Activated naive CD4-positive, alpha-beta T cell treated with Interleukin-2 at 50 U/mL for 16 hours (primary cell): ENCODE measurements at places on chromosomes 3 and 15.

DNA sequence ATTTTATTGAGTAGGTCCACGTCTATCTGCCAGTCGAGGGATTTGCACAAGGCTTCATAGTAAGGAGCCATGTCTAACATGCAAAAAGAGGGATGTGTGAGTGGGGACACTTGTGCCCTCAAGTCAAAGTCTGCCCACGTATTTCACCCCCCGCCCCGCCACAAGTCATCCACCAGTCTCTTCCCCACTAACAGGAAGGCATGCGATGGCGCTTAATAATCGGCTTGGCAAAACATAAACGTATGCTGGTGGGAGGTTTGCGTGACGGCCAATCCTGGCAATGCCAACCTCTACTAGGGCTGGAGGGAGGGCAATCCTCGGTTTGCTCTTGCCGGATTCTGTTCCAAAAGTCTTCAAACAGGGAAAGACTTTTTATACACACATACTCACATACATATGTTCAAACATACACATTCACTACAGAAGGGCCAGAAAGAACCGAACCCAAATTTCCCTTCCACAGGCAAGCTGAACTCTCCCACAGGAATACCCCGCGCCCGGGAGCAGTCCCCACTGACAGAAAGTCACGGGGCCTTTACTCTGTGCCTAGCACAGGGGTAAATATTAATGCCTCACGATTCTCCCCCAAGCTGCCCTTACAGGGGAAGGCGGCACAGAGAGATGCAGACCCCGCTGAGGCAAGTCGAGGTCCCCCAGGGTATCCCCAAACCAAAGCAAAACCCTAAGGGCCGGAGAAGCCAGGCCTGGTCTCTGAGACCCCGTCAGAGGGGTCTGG, 675 bp downstream of the PSMD6 start:
- peak; percentile 27 for DNase-seq

- no peak for DNase-seq
These were observed 8.3 kb downstream of the TRA2B start for GRCh38 chr3:185929192-185930151.

DNA sequence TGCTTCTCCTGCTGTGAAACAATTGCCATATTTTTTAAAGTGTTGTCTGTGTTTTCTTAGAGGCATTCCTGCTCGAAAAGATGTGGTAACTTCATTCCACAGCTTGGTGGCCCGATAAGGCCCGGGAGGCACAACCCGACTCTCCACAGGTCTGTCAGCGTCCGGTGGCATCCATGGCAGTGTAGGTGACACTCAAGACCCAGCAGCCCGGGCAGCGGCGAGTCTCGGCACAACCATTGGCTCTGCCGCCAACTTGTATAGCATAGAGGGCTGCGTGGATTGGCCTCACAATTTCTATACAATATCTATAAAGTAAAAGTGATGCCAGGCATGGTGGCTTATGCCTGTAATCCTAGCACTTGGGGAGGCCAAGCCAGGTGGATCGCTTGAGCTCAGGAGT, 262.3 kb upstream of the CHRNA7 start:
- no peak for DNase-seq

DNA sequence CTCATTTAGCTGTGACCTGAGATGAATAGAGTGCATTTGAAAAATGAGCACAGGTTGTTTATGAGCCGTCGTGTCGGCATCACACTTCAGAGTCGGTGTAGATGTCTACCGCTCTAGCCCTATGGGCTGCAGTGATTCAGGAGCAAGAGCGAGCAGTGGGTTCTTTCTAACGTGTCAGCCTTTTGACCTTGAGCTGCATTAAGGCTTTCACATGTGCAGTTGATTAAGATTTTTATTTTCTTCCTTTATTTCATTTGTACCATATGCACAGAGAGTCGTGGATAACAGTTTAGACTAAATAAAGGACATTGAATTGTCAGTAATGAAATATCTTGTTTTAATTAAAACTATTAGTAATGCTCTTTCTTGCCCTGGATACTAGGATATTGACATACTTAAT, 368.2 kb downstream of the PTPRG start:
- DNase-seq = no peak

DNA sequence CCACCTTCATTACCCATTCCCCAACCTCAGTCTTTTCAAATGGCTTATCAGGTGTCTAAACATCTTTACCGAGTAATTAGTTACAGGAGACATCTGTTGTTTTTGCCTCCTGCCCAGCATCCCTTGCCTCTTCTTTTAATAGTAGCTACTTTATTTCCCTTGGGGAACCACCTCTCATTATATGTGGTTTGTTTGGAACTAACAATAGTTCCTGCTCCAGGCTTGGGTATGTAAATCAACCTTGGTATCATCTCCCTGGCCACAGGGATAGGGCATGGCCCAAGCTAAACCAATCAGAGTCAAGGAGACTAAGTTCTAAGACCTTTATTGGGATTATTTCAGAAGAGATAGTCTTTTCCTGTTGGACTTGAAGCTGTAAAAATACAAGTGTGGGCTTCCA, 76.6 kb downstream of the ETV5 start:
- no peak for DNase-seq

DNA sequence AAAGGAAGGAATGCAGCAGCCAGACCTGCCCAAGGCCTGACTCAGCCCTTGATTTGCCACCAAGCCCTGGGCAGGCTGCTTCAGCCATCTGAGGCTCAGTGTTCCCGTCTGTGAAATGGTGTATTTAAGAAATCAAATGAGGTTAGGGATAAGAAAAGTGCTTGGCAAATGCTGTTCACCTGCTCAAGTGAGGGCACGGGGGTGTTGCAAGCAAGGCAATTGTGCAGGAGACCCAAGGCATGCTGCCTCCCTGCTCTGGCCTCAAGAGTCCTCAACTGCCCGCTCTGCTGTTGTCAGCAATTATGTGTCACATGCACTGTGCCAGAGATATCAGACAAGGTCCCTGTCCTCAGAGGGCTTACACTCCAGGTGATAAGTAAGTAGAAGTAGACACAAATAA, 101.8 kb downstream of the TPRA1 start:
- DNase-seq = no peak
